ENCODE measurements at places on chromosomes 2 and 18. TPM values are rescaled to one million over a fixed set of nuclear protein-coding genes. Genes with fewer than 3 reads are reported as not detected.

Gene ZNF397
- 3.3 TPM for total RNA-seq

Gene PFN4
- total RNA-seq: 1.8 TPM

Gene FBXO36
- total RNA-seq: 0.84 TPM

Gene ACMSD
- total RNA-seq: not detected

Gene CFAP221
- 0.22 TPM for total RNA-seq

Gene CHRND
- 0.09 TPM for total RNA-seq

Gene SEPTIN10
- 46.0 TPM for total RNA-seq

Gene SERPINB13
- total RNA-seq: not detected

Gene ZBTB14
- 8.1 TPM for total RNA-seq

Gene CDK15
- total RNA-seq: not detected

Gene PLGLB2
- 0.11 TPM for total RNA-seq

Gene RASGRP3
- 0.81 TPM for total RNA-seq

Gene C2orf81
- total RNA-seq: 3.6 TPM

Gene FOXI3
- 0.03 TPM for total RNA-seq

Gene NETO1
- total RNA-seq: not detected

Gene RAB3GAP1
- 24.3 TPM for total RNA-seq

Gene KCNG2
- not detected for total RNA-seq

Gene DSC2
- 1.0 TPM for total RNA-seq

Gene GPAT2
- total RNA-seq: not detected

Gene L3MBTL4
- total RNA-seq: not detected

Gene GAL3ST2
- 0.15 TPM for total RNA-seq

Gene RAB6C
- total RNA-seq: not detected

Gene UGP2
- 114 TPM for total RNA-seq

Gene CROCC2
- total RNA-seq: not detected

Gene PIGN
- 10.2 TPM for total RNA-seq

Gene SLC5A7
- total RNA-seq: not detected

Gene DSC1
- total RNA-seq: not detected

Gene RPS27A
- total RNA-seq: 2,415 TPM

Gene TGFA
- 8.2 TPM for total RNA-seq

Gene GNLY
- total RNA-seq: 0.29 TPM

Gene CRACDL
- total RNA-seq: 5.1 TPM

Gene CIB4
- 0.42 TPM for total RNA-seq

Gene STPG4
- total RNA-seq: not detected

Gene TUBB8B
- total RNA-seq: not detected

Gene HNMT
- total RNA-seq: 1.1 TPM

Gene SLC9A4
- total RNA-seq: not detected

Gene SNORC
- total RNA-seq: 5.4 TPM

Gene SIX3
- 3.3 TPM for total RNA-seq

Gene CFAP65
- 0.22 TPM for total RNA-seq

Gene CXCR1
- not detected for total RNA-seq

Gene CDH19
- total RNA-seq: 1.2 TPM

Gene GPR17
- total RNA-seq: not detected

Gene DPYSL5
- total RNA-seq: 3.7 TPM

Gene SLC4A5
- total RNA-seq: 0.34 TPM
